Midbrain (tissue), 1 donor: ENCODE measurements at places on chromosomes 7 and 10.
A peak's percentile ranks its signal among the peaks of the same experiment; 100 is the strongest.

DNA sequence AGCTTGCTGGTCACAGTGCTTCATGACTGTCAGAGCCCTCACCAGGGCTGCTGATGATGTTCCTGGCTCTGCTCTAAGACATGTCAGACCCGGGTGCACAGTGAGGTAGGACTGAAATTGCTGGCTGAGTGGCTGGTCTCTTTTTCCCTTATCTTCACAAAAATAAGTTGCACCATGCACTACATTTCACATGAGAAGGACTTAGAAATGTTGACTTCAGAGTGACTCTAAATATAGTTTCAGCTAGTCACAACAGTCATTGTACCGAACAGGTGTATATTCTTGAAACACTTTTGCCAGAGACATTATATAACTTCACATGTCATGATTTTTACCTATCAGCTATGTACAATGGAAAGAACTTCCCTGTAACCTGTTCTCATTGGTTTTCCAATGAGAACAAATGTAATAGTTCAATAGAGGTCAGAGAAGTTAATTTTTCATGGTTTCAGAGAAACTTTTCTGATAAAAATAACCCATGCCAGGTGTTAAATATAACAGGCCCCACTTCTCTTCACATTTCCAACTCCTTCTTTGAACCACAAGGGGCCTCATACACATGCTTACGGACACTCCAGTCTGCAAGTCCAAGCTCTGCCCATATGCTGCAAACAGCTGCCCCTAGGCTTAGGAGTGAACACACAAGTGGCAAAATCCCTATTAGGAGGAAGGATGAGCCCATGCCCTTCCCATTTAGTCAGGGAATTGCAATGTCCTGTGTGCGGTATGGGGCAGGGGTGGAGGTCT lies 115.6 kb downstream of the CDK6 start:
- DNase-seq = no peak

GRCh38 chr10:63515002-63515763 lies 6.0 kb upstream of the REEP3 start:
- no peak for DNase-seq

- peak; percentile 21 for DNase-seq
Observed at GRCh38 chr10:13792006-13792405, 205.2 kb downstream of the PRPF18 start.

DNA sequence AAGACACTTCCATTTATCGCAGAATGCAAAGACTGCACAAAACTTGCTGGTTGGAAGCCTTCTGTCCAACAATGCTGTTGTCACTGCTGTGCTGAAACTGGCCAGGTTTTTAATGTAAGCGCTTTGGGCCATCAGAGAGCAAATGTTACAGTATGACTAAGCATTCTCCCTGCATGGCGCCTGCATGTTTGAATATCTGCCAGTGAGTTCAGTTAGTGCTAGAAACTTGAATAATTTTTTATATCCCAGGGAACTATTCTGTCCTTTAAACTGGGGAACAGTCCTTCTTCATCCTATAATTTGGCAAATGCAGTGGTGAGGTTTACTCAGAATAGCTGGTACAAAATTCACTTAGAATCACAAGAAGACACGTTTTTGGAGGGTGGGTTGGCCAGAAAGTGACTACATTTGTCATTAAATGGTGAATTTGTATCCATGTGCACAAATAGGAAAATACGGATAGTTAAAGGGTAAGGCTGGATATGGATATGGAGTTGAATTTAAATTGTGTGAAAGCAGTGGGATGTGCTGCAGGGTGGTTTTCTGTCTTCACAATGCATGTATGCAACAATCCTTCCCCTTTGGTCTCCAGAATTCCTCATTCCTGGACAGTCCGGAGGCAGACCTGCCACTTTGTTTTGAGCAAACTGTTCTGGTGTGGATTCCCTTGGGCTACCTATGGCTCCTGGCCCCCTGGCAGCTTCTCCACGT lies 1.7 kb downstream of the ABCC2 start:
- DNase-seq = no peak

DNA sequence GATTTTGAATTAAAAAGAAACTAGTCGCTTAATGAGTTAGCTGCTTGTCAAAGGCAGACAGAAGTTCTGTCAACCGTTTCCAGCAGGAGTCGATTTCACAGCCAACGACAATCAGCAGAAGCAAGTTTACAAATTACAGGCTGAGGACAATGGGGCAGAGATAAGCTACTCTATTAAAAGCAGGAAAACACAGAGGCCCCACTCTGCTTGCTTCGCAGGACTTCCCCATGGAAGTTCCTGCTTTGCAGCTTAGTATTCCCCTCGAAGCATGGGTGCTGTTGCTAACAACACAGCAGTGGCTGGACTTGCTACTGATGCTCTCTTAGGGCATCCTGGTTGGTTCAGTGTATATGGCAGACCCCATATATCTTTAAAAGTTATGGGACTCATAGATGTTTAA lies 50.8 kb upstream of the KLF6 start:
- DNase-seq = peak; percentile 19

GRCh38 chr10:131982796-131983195 lies 1.1 kb upstream of the BNIP3 start:
- DNase-seq = no peak

DNA sequence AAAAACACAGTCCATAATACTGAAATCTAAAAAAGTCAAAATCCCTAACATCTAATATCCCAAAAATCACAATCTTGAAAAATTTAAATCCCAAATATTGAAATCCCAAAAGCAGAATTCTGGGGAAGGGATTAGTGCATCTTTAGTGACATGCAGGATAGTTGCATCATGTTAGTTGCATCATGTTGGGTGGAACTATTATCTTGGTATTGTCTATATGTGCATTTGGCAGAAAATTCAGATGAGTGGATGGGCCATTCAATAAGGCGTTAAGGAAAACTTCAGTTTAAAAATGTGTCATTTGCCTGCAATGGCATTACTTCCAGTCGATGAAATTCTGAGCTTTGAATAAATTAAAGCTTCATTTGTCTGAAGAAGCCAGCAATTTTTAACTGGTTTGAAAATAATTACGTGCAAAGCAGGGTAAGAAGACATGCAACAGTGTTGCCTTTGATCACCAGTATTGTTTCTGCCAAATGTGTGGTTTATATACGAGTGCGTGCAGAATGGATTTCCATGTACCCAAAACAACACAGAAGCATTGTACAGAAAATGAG lies 221.4 kb upstream of the NFE2L3 start:
- no peak for DNase-seq

- peak; percentile 33 for DNase-seq
Observed at GRCh38 chr10:116947841-116948529, 57.0 kb downstream of the SHTN1 start.

DNA sequence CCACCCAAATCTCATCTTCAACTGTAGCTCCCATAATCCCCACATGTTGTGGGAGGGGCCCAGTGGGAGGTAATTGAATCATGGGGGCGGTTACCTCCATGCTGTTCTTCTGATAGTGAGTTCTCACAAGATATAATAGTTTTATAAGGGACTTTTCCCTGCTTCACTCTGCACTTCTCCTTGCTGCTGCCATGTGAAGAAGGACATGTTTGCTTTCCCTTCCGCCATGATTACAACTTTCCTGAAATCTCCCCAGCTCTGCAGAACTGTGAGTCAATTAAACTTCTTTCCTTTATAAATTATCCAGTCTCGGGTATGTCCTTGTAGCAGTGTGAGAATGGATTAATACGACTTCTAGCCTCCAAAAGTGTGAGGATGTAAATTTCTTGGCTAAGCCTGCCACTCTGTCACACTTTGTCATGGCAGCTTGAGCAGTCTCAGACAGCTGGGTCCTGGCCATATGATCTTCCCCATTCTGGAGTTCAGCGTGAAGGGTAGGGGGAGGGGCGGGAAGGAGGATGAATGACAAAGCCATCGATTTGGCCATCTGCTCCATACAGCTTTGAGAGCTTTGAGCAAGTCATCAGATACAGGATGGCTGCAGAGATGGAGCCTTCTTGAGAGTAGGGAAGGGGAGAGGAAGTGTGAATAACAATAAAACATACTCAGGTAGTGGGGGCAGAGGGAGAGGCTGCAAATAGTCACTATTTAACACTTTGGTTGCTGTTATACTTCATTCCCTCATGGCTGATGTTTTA lies 19.1 kb upstream of the INPP5F start:
- no peak for DNase-seq

- no peak for DNase-seq
Observed at GRCh38 chr7:155071916-155072571, 1.9 kb downstream of the HTR5A start.

- DNase-seq = no peak
Observed at GRCh38 chr10:51250278-51250920, 176.1 kb downstream of the PRKG1 start.

DNA sequence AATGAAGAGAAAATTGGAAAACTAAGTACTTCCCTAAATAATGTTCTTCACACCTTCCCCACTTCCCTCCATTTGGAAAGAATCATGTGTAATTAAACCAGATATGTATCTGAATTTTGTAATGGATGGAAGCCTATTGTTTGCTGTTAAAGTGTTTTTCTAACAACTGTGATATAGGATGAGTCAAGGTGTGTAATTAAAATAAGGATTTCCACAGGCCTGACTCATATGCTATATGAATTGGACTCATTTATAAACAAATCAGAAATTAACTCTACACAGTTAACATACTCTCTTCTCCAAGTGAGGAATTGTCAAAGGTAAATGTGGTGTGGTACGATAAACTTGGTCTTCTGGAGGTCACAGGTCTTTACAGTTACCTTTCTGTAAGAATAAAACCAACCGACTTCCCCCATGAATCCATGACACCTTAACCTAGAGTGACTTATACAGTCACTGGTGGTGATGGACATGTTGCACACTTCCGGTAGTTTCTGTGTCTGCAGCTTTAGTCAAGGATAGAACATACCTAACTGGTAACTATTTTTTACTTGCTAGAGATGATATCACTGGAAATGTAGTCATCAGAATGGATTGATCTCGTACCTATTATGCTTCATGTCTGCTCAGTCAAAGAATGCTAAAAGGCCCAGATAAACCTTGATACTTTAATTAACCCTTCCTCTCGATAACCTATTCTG lies 12.8 kb downstream of the PNLIPRP3 start:
- no peak for DNase-seq

DNA sequence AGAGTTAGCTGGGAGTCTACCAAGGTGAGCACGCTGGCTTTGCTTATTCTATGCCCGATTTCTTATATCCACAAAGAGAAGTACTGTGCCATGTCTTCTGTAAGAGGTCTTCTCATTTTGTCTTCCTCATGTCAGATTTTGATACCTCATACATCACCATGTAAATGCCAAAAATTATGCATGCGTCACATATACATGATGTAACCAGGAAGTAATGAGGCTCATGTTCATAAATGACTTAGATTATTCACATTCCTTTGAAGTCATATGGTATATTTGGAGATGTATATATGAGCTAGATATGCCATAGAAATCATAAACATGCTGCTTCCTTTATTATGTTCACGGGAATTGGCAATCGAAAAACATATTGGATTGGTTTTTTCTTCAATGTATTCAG lies 97.7 kb upstream of the CELF2 start:
- DNase-seq = no peak

GRCh38 chr10:117590101-117590875 lies 47.7 kb downstream of the EMX2 start:
- no peak for DNase-seq

DNA sequence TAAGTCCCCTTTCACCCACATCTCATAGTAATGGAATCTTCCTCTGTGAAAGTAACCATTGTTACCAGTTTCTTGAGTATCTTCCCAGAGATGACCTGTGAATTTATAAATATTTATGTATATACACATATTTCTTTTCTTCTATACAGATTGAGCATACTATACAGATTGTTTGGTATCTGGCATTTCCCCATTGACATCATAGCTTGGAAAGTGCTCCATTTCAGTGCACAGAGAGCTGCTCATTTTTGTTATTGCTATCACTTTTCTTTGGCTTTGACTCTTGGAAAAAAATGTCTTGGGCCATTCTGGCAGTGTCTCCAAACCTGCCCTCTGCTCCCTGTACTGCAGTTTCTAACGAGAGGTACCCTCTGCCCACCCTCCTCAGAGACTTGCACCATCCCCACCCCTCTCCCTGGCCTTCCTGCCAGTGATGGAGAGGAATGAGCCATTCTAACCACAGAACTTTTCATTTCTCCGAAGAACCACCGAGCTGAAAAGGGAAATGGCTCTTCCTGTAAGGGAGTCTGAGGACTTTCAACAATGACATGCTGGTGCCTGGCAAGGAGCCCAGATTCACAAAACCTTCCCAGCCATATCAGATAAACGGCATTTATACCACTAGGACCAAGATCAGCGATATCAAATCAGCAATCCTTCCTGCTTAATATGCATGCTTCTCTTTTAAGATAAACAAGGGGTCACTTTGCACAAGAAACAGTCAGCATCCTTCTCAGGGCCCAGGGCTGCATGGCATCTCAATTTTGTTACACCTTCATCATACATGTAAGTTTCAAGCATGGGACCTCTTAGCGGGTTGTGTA lies 19.7 kb upstream of the CCSER2 start:
- peak; percentile 29 for DNase-seq

DNA sequence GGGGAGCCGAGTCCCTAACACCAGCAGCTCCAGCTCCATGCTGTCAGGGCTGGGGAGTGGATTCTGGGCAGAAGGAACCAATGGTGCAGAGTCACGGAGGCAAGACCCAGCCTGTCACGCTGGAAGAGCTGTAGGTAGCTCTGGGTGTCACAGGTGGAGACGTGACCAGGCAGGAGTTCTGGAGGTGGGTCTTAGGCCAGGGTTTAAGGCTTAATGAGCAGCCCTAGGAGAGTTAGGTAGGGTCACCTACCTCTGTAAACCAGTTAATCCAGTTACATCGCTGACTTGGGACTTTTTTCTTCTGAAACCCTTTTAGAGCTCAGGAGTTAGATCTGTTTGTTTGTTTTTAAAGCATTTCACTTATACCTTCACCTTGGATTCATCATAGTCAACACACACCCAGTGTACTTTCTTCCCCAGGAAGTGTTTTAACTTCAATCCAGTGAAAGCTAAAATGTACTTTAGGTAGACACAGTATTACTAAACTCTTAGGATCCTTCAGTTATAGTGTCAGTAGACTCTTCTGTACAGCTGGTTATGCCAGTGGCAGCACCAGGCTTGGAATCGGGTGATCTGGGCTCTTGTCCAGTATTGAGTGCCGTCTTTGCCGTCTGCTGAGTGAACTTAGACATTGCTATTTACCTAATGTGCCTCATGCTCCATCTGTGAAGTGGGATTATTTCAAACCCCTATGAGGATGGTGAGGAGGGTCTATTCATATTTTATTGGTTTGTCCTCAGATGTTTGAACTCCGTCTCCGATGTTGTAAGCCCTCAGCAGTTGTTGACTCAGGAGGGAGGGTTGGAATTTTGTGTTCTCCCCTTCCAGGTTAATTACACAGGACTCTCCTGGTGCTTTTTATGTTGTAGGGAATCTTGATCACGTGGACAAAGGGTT lies 31.0 kb downstream of the TACR2 start:
- DNase-seq = no peak

GRCh38 chr10:125868372-125868975 lies 12.6 kb downstream of the DHX32 start:
- DNase-seq = peak; percentile 37

DNA sequence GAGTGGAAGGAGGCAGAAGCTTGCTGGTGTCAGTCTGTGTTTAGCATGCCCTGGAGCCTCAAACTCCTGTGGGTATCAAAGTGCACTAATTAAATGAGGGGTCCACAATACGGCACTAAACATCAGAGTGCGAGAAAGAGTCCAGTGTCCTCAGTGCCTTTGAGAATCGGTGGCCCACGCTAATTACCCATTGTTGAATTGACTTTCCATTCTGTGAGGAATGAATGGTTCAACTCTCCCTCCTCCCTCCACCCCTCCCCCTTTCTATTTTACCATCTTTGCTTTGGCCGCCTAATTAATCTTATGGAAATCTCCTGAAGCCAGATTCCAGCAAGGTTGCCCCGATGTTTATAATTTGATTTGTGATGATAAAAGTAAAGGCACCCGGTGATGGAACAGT lies 217.8 kb downstream of the TFEC start:
- no peak for DNase-seq

- DNase-seq = no peak
Observed at GRCh38 chr10:127408733-127409132, 140.4 kb upstream of the NPS start.
